ENCODE measurements at places on chromosomes 3 and 15. TPM values are rescaled to one million over a fixed set of nuclear protein-coding genes. Genes with fewer than 3 reads are reported as not detected.

C3orf20 gene
- polyA plus RNA-seq = 0.11 TPM

CCR9 gene
- polyA plus RNA-seq = not detected

AKAP13 gene
- polyA plus RNA-seq = 48.3 TPM

CYP19A1 gene
- not detected for polyA plus RNA-seq

BOC gene
- polyA plus RNA-seq = not detected
